Mesangial cell (primary cell): ENCODE measurements at places on chromosomes 7 and 10. TPM values are rescaled to one million over a fixed set of nuclear protein-coding genes. Genes with fewer than 3 reads are reported as not detected.

The FAM131B gene
- total RNA-seq = 0.33 and 2.2 TPM in 2 replicates

The AP1S1 gene
- total RNA-seq = 87.5 and 105 TPM in 2 replicates

The AS3MT gene
- total RNA-seq = 4.7 and 6.0 TPM in 2 replicates

The MAGI2 gene
- total RNA-seq = 0.81 and 4.6 TPM in 2 replicates

The CPED1 gene
- 2.0 and 6.8 TPM in 2 replicates for total RNA-seq

The COBL gene
- 0.49 and 0.89 TPM in 2 replicates for total RNA-seq

The ASB4 gene
- total RNA-seq = under 0.01 and 0.13 TPM in 2 replicates

The NUTM2B gene
- 0.49 and 0.63 TPM in 2 replicates for total RNA-seq

The OR6B1 gene
- not detected in 2 replicates for total RNA-seq

The EIF5AL1 gene
- under 0.01 and 0.49 TPM in 2 replicates for total RNA-seq

The FEZF1 gene
- total RNA-seq = not detected in 2 replicates

The VIPR2 gene
- not detected in 2 replicates for total RNA-seq

The IMMP2L gene
- 2.8 and 10.3 TPM in 2 replicates for total RNA-seq

The CCDC201 gene
- total RNA-seq = not detected in 2 replicates

The HYAL4 gene
- total RNA-seq = not detected in 2 replicates

The MMS19 gene
- total RNA-seq = 96.1 and 128 TPM in 2 replicates

The NOC3L gene
- 8.0 and 11.7 TPM in 2 replicates for total RNA-seq

The PRSS2 gene
- total RNA-seq = not detected in 2 replicates

The P4HA1 gene
- total RNA-seq = 23.5 and 25.6 TPM in 2 replicates

The NPFFR1 gene
- total RNA-seq = under 0.01 and 0.13 TPM in 2 replicates

The NKX2-3 gene
- total RNA-seq = not detected in 2 replicates

The ARHGEF35 gene
- 1.5 and 3.8 TPM in 2 replicates for total RNA-seq

The LRIT1 gene
- not detected in 2 replicates for total RNA-seq

The MRC1 gene
- total RNA-seq = not detected in 2 replicates

The MCMBP gene
- total RNA-seq = 36.1 and 50.2 TPM in 2 replicates

The PON3 gene
- total RNA-seq = not detected in 2 replicates

The FGFR2 gene
- total RNA-seq = 0.16 and 6.8 TPM in 2 replicates

The CNNM1 gene
- total RNA-seq = 0.16 and 0.63 TPM in 2 replicates

The ERVW-1 gene
- not detected in 2 replicates for total RNA-seq

The FKBP6 gene
- 0.16 TPM in 1 of 2 replicates, not detected in the other for total RNA-seq

The CLEC2L gene
- total RNA-seq = not detected in 2 replicates

The WDR11 gene
- total RNA-seq = 25.7 and 33.3 TPM in 2 replicates

The MTURN gene
- total RNA-seq = 5.2 and 6.0 TPM in 2 replicates

The GIMAP2 gene
- not detected in 2 replicates for total RNA-seq

The SSBP1 gene
- total RNA-seq = 98.1 and 140 TPM in 2 replicates

The KCNMA1 gene
- 32.5 and 46.8 TPM in 2 replicates for total RNA-seq
